Fibroblast of the aortic adventitia (primary cell): ENCODE measurements at places on chromosomes 16 and 17. TPM values are rescaled to one million over a fixed set of nuclear protein-coding genes. Genes with fewer than 3 reads are reported as not detected.

Gene TMEM92
- 0.09 TPM in 1 of 2 replicates, not detected in the other for total RNA-seq

Gene SMTNL2
- total RNA-seq, result 0.16 TPM in 1 of 2 replicates, not detected in the other

Gene RNFT1
- 9.6 and 15.0 TPM in 2 replicates for total RNA-seq

Gene JUP
- total RNA-seq, result 4.7 and 8.9 TPM in 2 replicates

Gene OTOP2
- not detected in 2 replicates for total RNA-seq

Gene NPW
- total RNA-seq, result 0.45 TPM in 1 of 2 replicates, not detected in the other

Gene TP53TG3C
- not detected in 2 replicates for total RNA-seq

Gene ABI3
- total RNA-seq, result 0.18 TPM in 1 of 2 replicates, not detected in the other

Gene HIC1
- 36.4 and 57.6 TPM in 2 replicates for total RNA-seq
